ENCODE measurements at places on chromosomes 4 and X.

GRCh38 chrX:78659955-78660354, 827 bp upstream of the RTL3 start:
- no peak for DNase-seq

GRCh38 chr4:156298230-156298629, 344.6 kb upstream of the CTSO start:
- no peak for DNase-seq

DNA sequence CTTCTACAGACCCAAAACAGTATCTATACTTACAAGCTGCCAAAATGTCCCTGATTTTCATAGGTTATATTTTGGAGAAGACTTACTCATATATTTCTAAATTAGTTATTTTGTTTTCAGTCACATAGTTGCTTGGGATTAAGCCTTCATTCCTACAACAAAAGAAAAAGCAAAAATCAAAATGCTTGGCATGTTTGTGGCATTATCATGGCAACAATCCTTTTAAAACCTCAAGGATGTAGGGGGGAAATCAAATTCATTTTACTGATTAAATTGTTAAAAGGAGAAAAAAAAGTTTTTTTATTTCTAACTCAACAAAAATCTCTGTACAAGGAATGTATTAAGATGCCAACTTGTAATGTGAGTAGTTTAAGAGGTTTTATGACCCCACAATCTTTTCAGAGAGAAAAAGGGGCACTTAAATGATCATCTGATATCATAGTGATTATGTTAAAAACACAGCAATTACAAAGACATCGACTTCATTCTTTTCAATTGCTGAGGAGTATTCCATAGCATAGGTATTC, 23.5 kb downstream of the TXK start:
- DNase-seq, result no peak

- DNase-seq, result no peak
Observed at GRCh38 chr4:94934201-94934600, 176.4 kb downstream of the BMPR1B start.

DNA sequence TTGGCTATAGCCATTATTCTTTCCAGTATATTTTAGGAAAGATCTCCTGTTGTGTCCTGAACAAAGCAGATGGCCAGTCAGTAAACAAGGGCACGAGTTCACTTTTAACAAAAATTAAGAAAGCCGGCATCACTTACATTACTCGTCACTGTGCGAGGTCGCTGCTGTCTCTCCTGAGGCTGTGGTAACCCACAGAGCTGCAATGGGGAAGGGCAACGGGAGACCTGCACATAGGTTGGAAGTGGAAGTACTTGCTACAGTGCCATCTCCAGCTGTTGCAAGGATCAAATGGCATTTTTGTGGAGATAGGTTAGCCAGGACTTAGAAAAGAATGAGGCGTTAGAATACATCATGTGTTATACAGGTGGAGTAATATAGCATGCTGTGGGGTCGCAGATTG, 132.2 kb downstream of the KLHL8 start:
- no peak for DNase-seq
